ENCODE measurements at places on chromosomes 16 and 17.

- DNase-seq = no peak
These were observed 3.2 kb downstream of the NDE1 start for GRCh38 chr16:15653227-15653626.

- DNase-seq = no peak
These were observed 110.7 kb downstream of the ABCC6 start for GRCh38 chr16:16112450-16113053.

- DNase-seq = no peak
These were observed 15.9 kb downstream of the ANKRD40 start for GRCh38 chr17:50691550-50692447.

DNA sequence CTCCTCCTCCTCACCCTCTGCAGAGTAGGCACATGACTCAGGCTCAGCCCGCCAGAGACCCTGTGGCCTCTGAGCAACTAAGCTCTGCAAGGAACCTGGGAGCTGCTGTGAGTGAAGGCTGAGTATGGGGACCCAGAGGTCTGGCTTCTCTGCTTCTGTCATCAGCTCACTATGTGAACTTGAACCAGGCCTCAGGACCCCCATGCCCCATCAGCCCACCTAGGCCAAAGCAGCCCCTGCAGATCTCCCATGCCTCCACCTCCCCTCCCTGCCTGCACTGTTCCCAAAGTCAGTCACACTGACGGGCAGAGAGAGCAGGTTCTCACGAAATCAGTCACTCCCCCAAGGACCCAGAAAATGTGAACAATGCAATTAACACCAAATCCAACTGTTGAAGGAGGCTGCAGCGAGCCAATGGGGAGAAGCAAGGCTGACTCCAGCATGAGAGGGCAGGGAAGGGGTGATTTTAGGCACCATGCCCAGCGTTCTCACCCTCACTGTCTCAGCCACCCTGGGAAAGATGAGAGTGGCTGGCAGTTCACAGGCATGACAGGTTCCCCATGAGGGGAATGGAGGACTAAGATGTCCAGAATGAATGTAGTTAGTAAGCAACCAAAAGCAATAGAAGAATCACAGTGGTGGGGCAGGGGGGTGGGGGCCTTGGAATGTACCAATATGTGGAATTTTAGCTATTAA lies 60.6 kb downstream of the BEAN1 start:
- DNase-seq = no peak
